ENCODE measurements at places on chromosomes 11 and 22. TPM values are rescaled to one million over a fixed set of nuclear protein-coding genes. Genes with fewer than 3 reads are reported as not detected.
A peak's percentile ranks its signal among the peaks of the same experiment; 100 is the strongest.

DNA sequence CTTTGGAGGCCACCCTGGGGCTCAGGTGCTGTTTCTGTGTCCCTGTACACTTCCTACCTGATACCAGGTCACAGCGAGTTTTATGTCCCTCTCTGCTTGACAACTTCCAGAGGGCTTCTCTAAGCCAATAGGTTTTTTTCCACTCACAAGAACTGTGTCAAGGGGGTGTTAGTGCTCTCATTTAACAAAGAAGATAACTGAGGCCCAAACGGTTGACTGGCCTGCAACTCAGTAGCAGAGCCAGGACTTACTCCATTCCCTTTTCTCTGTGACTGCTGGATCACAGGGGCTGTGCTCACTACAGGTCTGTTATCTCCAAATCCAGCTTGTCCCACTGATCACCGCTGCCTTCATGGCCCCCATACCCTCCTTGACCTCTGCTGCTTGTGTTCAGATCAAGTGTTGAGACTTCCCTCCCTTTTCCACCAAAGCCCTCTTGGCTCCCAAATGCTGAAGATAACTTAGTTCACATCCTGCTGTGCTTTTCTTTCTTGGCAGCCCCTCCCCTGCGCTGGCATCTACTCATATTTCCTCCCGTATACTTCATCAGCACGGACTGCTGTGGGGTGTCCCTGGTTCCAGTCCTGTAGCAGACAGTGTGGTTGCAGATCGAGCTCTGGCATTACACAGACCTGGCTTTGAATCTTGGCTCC, 41.3 kb downstream of the POU2F3 start:
- no peak overlapping the region for H3K4me3 ChIP-seq
- no peak for DNase-seq
- no peak overlapping the region for H3K27ac ChIP-seq

DNA sequence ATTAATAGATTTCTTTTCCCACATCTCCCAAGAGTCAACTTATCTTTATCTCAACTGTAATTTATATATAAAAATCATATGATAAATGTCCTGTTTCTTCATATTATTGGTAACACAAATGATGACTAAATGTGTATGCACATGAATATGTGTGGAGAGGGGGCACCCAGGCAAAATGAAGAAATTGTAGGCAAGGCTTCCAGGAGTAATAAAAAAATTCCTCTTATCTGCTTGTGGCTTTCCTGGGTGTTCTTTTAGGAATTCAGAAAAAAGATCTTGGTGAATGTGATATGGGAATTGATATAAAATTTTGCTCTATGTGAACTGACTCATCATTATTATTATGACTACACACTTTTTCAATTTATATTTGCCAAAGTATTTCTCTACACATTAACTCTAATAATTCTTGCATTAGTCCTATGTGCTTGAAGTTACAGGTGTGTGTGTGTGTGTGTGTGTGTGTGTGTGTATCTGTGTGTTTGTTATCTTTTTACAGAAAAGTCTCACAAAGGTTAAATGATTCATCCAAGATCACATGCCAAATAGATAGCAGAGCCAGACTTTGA, 197.8 kb downstream of the SOX6 start:
- H3K4me1 ChIP-seq: no peaks in the 10 kb centered on the region
- DNase-seq: no peak
- no peak overlapping the region for H3K27ac ChIP-seq
- H3K36me3 ChIP-seq: no peaks in the 10 kb centered on the region
- H3K27me3 ChIP-seq: no peaks in the 10 kb centered on the region

GRCh38 chr11:61709110-61709509, 28.9 kb downstream of the DAGLA start:
- DNase-seq: no peak
- no peak overlapping the region for H3K4me3 ChIP-seq
- no peaks in the 10 kb centered on the region for H3K36me3 ChIP-seq
- H3K27me3 ChIP-seq: no peaks in the 10 kb centered on the region

GRCh38 chr22:30305906-30306626, 16.8 kb upstream of the CASTOR1 start:
- H3K27ac ChIP-seq: peak overlapping the region; percentile 81
- peak overlapping the region; percentile 34 for H3K4me3 ChIP-seq
- peaks cover 97% of the 10 kb centered on the region for H3K4me1 ChIP-seq
- H3K27me3 ChIP-seq: no peaks in the 10 kb centered on the region

GRCh38 chr11:44140805-44141204, 45.3 kb downstream of the EXT2 start:
- H3K4me1 ChIP-seq: no peaks in the 10 kb centered on the region
- H3K27me3 ChIP-seq: no peaks in the 10 kb centered on the region
- no peak for DNase-seq
- peaks cover 20% of the 10 kb centered on the region for H3K36me3 ChIP-seq

DNA sequence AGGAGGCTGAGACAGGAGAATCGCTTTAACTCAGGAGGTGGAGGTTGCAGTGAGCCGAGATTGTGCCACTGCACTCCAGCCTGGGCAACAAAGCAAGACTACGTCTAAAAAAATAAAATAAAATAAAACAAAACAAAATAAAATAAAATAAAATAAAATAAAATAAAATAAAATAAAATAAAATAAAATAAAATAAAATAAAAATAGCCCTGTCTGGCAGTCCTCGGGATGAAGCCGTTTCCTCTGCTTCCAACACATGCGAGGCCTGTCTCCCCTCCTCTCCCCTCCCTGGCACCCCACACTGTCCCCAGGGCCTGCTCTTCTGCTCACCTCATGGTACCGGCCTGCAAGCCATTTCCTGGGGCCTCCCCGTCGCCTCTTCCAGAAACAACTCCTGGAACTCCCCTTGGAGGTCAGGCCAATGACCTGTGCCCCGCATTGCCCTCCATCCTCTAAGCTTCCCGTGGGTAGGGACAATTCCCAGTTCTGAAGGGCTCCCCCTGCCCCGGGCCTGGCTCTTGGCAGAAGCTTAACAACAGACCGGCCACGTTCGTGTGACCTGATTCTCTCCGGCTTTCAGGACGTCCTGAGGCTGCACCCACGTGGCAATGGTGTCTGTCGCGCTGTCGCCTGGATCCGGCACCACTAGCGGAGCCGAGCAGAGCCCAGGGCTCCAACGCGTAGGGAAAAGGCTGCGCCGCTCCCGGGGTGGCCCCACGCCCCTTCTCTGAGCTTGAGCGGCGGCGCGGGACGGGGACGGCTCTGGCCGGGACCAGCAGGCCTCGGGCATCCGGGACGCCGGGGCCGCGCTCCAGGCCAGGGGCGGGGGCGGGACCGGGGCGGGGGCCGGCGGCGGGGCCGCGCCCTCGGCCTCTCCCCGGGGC, 456 bp upstream of the PARVB start:
- peaks cover 41% of the 10 kb centered on the region for H3K4me1 ChIP-seq
- DNase-seq: peak; percentile 6
- no peaks in the 10 kb centered on the region for H3K36me3 ChIP-seq
- no peak overlapping the region for H3K27ac ChIP-seq
- peaks cover 19% of the 10 kb centered on the region for H3K27me3 ChIP-seq
- H3K4me3 ChIP-seq: peak overlapping the region; percentile 61

- H3K4me1 ChIP-seq: no peaks in the 10 kb centered on the region
- H3K4me3 ChIP-seq: no peak overlapping the region
- H3K36me3 ChIP-seq: no peaks in the 10 kb centered on the region
- no peak for DNase-seq
- H3K27me3 ChIP-seq: no peaks in the 10 kb centered on the region
- H3K27ac ChIP-seq: no peak overlapping the region
Observed at GRCh38 chr11:130706572-130706971, 209.7 kb downstream of the SNX19 start.

GRCh38 chr11:62108971-62109404, 14.8 kb upstream of the INCENP start:
- H3K27me3 ChIP-seq: no peaks in the 10 kb centered on the region
- H3K27ac ChIP-seq: no peak overlapping the region
- DNase-seq: no peak
- H3K4me1 ChIP-seq: peaks cover 26% of the 10 kb centered on the region

GRCh38 chr11:27107548-27107947, 66.9 kb downstream of the BBOX1 start:
- no peak overlapping the region for H3K4me3 ChIP-seq
- no peaks in the 10 kb centered on the region for H3K4me1 ChIP-seq
- H3K36me3 ChIP-seq: no peaks in the 10 kb centered on the region
- H3K27me3 ChIP-seq: no peaks in the 10 kb centered on the region
- DNase-seq: no peak
- H3K27ac ChIP-seq: no peak overlapping the region

DNA sequence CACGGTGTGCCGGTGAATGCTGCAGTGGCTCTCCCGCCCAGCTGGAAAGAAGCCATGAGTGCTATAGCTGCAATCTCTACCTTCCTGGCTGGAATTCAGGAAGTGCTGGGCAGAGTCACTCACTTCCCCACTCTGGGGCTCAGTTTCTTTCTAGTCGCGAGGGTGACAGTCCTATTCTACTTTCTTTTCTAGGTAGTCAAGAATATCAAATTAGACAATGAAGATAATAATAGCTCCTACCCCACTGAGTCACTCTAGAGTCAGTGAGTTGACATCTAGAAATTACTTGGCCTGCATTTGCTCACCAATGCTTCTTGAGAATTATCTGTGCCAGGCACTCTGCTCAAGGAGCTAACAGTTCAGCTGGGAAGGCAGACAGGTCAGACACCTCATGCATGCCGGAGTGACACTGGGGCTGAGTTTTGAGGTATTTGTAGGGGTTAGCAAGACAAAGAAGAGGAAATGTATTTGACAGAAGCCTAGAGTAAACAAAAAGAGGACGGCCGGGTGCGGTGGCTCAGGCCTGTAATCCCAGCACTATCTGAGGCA, 3.2 kb downstream of the CENPM start:
- H3K27me3 ChIP-seq: no peaks in the 10 kb centered on the region
- no peak overlapping the region for H3K4me3 ChIP-seq
- H3K36me3 ChIP-seq: no peaks in the 10 kb centered on the region
- H3K4me1 ChIP-seq: peaks cover 56% of the 10 kb centered on the region
- H3K27ac ChIP-seq: no peak overlapping the region
- no peak for DNase-seq

GRCh38 chr11:75667831-75668450, 897 bp downstream of the MAP6 start:
- H3K4me3 ChIP-seq: peak overlapping the region; percentile 44
- H3K27ac ChIP-seq: no peak overlapping the region
- H3K36me3 ChIP-seq: no peaks in the 10 kb centered on the region
- H3K27me3 ChIP-seq: peaks cover 51% of the 10 kb centered on the region

GRCh38 chr11:16337421-16338213, 18.7 kb downstream of the SOX6 start:
- H3K27me3 ChIP-seq: no peaks in the 10 kb centered on the region
- no peak for DNase-seq
- H3K36me3 ChIP-seq: no peaks in the 10 kb centered on the region
- no peak overlapping the region for H3K27ac ChIP-seq

DNA sequence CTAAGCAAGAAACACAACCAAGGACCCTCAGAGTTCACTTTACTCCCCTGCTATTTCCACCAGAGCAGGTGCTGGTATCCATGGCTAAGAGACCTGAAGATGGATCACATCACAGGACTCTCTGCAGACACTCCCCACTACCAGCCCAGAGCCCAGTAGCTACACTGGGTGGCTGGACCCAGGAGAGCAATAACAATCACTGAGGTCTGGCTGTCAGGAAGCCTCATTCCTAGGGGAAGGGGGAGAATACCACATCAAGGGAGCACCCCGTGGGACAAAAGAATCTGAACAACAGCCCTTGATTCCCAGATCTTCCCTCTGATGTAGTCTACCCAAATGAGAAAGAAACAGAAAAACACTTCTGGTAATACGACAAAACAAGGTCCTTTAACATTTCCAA, 9.0 kb upstream of the MMP7 start:
- H3K4me3 ChIP-seq: no peak overlapping the region
- no peak for DNase-seq
- H3K27ac ChIP-seq: no peak overlapping the region
- no peaks in the 10 kb centered on the region for H3K36me3 ChIP-seq
- H3K27me3 ChIP-seq: no peaks in the 10 kb centered on the region
- no peaks in the 10 kb centered on the region for H3K4me1 ChIP-seq

DNA sequence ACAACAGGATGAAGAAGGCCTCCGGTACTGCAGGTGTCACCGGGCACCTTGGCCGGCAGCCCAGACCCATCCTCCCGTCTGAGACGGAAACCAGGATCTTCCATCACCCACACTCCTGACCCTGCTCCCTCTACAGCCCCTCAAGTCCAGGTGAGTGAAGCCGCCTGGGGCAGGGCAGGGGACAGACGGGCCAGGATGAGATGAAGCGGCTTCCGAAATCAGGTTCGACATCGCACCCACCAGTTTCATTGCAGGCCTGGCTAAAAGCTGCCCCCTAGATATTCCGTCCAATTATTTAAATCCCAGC, 639.1 kb downstream of the TBC1D22A start:
- H3K4me3 ChIP-seq: no peak overlapping the region
- H3K4me1 ChIP-seq: no peaks in the 10 kb centered on the region
- DNase-seq: no peak
- H3K27me3 ChIP-seq: no peaks in the 10 kb centered on the region
- H3K27ac ChIP-seq: no peak overlapping the region

GRCh38 chr11:42329929-42330565, 870.6 kb upstream of the LRRC4C start:
- H3K4me1 ChIP-seq: no peaks in the 10 kb centered on the region
- no peaks in the 10 kb centered on the region for H3K27me3 ChIP-seq
- no peaks in the 10 kb centered on the region for H3K36me3 ChIP-seq
- H3K27ac ChIP-seq: no peak overlapping the region

GRCh38 chr11:24793479-24793878, 296.6 kb downstream of the LUZP2 start:
- H3K36me3 ChIP-seq: no peaks in the 10 kb centered on the region
- H3K4me3 ChIP-seq: no peak overlapping the region
- H3K4me1 ChIP-seq: no peaks in the 10 kb centered on the region
- DNase-seq: no peak
- H3K27me3 ChIP-seq: no peaks in the 10 kb centered on the region
- H3K27ac ChIP-seq: no peak overlapping the region

- no peaks in the 10 kb centered on the region for H3K27me3 ChIP-seq
- H3K36me3 ChIP-seq: peaks cover 26% of the 10 kb centered on the region
- no peak for DNase-seq
Observed at GRCh38 chr11:72985645-72986044, 156.5 kb downstream of the FCHSD2 start.

DNA sequence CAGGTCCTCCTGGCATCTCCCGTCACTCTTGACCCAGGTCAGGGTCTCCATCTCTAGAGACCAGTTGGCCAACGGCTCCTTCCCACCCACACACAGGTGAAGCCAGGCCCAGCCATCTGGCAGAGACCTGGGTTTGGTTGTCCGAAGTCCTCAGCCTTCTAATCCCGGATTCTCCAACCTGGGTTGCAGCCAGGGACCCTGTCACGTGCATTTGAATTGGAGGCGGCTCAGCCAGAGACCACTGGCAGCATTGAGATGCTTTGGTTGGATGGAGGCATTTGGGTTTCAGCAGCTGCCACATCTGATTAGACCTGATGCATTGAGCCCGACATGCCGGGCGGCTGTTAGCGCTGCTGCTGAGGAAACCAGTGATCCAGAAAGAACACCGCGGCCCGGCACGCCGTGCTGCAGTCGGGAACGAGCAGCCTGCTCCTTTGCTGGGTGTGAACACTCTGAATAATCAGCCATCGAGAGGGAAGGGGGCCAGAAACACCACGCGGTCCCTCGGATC, 163.2 kb downstream of the BRD1 start:
- no peak overlapping the region for H3K4me3 ChIP-seq
- peaks cover 25% of the 10 kb centered on the region for H3K4me1 ChIP-seq
- peaks cover 3% of the 10 kb centered on the region for H3K27me3 ChIP-seq
- H3K36me3 ChIP-seq: no peaks in the 10 kb centered on the region
- no peak for DNase-seq

Gene NEFH
- 0.06 TPM for total RNA-seq

Gene OR52I1
- not detected for total RNA-seq

Gene BATF2
- not detected for total RNA-seq

Gene KCNQ1OT1
- 0.17 TPM for total RNA-seq

Gene LRRC74B
- not detected for total RNA-seq

Gene KRTAP5-10
- total RNA-seq: not detected

Gene TRIM29
- total RNA-seq: not detected

Gene KIAA1671
- 2.9 TPM for total RNA-seq

Gene ZDHHC8
- 49.3 TPM for total RNA-seq

All from CD4-positive, alpha-beta T cell (primary cell).